ENCODE measurements at places on chromosomes 3 and 15.

DNA sequence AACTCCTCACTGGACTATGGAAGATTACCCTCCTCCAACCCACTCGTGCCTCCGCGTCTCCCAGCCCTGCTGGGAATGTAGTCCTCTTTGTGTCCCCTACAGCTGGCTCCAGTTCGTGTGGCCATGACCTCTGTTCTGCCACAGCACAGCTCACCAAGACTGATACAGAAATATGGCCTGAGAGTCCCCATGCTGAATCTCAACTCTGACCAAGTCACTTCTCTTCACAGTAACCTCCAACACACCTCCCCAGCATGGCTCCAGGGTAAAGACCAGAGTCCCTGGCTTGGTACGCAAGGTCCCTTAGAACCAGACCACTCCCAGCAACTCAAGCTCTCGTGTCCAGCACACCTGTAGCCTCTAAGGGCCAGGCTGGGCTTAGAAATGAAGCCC is 2.3 kb upstream of the COL7A1 start:
- DNase-seq = no peak

GRCh38 chr15:57227166-57227565 is 149.1 kb upstream of the CGNL1 start:
- DNase-seq = no peak

GRCh38 chr15:65329288-65329983 is 25.0 kb downstream of the RNU5B-1 start:
- no peak for DNase-seq

DNA sequence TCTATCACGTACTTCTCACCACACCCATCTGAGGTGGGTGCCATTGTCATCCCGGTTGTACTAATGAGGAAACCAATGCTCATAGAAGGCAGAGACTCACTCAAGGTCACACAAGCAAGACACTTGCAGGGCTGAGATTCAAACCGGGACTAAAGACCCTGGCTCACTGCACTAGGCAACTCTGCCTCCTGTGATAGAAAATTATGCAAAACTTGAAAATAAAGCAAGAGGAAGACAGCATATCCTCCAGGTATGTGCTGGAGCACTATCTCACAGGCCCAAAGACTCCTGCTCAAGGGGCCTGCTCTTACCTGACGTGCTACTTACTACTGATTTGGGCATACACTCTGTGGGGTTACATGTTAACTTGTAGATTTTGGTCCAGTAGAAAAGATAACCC is 25.6 kb downstream of the ANXA2 start:
- no peak for DNase-seq
